ENCODE measurements at places on chromosomes 1 and 21.

- DNase-seq: no peak
Observed at GRCh38 chr21:14697769-14698168, 151.7 kb upstream of the SAMSN1 start.

GRCh38 chr1:29436181-29436785 lies 200.0 kb downstream of the PTPRU start:
- DNase-seq: no peak

GRCh38 chr1:205247130-205247921 lies 19.6 kb downstream of the TMCC2 start:
- no peak for DNase-seq

- no peak for DNase-seq
Observed at GRCh38 chr1:152348447-152348846, 11.4 kb downstream of the FLG2 start.

GRCh38 chr1:30461640-30462039 lies 261.7 kb downstream of the MATN1 start:
- DNase-seq: no peak

- DNase-seq: no peak
Observed at GRCh38 chr1:51341876-51342496, 11.6 kb upstream of the TTC39A start.

DNA sequence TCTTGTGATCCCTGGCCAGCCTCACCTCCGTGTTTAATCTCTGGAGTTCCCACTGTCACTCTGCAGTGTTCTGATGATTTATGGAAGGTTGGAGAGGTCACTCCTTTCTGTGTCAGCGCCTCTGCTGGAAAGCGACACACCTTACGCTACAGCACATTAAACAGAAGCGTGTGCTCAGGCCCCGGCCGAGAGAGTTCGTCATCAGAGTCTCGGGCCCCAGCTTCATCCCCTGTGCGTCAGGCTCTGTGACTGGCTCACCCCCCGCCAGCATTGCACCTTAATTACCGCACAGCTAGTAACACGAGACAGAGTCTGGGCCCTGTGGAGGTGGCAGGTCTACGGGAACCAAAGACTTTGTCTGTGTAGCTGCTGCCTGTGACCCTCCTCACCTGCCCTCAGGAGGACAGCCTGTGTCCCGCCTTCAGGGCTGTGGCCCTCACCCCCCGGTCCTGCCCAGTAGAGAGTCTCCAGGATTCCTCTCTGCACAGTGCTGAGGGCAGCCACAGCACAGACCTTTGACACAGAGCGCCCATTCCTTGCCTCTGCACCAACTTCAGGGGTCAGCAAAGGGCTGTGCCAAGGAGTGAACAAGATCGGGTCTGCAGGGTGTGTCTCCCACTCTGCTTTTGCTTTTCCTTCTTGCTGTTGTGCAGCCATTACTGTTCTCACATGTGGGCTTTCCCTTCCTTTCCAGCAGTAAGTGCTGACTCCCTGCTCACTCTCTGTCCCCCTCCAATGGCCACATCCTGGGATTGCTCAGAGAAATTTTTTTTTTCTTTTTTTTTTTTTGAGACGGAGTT lies 157.6 kb downstream of the PGBD5 start:
- no peak for DNase-seq

GRCh38 chr1:70633004-70633403 lies 221.9 kb downstream of the CTH start:
- no peak for DNase-seq

- DNase-seq: no peak
Observed at GRCh38 chr1:24901791-24902470, 28.1 kb downstream of the RUNX3 start.

- no peak for DNase-seq
Observed at GRCh38 chr1:170471398-170472053, 60.4 kb upstream of the GORAB start.

- DNase-seq: no peak
Observed at GRCh38 chr1:76230842-76231281, 156.3 kb downstream of the ST6GALNAC3 start.

- no peak for DNase-seq
Observed at GRCh38 chr1:213864091-213864490, 123.7 kb upstream of the PROX1 start.

GRCh38 chr1:15282810-15283474 lies 35.9 kb downstream of the FHAD1 start:
- no peak for DNase-seq

- no peak for DNase-seq
Observed at GRCh38 chr1:68464891-68465290, 15.1 kb upstream of the RPE65 start.

GRCh38 chr1:186828611-186829454 lies at the start of gene PLA2G4A:
Gene PLA2G4A, plus strand, starts transcription at chr1:186828949. Its CDS starts 25,406 bp downstream, at chr1:186854355.
- peak; percentile 15 for DNase-seq

GRCh38 chr1:150557065-150557600 lies 7.9 kb downstream of the ADAMTSL4 start:
- DNase-seq: no peak

DNA sequence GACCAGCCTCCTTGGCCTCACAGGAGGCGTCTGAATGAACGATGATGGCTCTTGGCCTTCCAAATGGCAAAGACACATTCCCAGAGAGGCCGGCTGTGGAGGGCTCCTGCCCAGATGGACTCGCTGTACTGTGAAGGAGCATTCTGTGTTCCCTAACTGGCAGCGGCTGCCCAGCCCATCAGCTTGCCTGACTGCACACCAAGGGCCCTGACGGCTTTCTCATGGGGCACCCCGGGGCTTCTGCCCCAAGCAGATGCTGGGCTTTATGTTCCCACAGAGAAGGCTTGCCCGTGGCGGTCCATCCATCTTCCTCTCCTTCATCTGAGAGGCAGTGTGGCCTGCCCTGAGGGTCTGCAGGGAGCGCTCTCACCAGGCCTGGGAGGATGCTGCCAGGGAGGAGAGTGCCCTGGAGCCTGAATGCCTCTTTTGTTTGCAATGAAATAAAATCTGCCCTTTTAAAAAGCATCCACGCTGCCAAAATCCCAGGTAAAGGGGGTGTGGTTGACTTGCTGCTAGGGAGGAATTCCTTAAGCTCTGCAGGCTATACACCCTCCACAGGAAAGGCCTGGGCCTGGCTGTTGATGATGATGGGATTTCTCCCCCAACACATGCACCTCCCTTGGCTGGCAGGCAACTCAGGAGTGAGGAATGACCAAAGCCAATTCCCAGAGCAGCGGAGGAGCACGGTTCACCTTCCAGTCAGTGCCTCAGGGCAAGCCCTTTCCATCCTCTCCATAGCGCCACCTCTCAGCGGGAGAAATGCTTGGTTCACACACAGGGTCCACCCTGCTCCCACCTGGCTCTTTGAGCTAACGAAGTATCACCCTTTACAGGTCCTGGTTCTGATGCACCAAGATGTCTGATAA lies 84.6 kb upstream of the SSX2IP start:
- DNase-seq: no peak

DNA sequence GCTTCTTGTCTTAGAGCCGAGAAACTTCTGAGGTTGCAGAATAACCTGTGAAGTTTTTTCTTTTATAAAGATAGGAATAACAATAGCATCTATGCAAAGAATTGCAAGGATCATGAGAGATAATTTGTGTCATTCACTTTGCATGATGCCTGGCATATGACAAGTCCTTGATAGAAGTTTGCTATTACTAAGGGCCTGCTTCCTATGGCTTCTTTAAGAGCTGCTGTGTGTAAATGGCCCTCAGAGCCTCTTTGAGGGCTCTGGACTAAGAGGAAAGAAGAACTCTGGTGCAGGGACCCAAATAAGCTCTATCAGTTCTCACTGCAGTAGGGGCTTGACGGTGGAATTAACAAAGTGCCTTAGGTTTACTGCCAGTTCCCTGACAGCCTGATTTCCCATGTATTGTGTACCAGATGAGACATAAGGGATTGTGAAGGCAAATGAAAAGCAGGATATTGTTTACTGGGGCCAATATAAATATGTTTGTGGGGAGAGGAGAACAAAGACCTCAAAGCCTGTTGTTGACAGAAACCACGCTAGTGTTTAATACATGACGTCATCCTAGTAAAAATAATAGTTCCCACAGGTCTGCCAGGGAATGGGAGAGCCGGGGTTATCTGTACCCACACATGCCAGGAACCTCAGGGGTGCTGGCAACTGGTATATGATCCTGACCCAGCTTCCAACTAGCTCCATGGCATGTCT lies 131.2 kb upstream of the UBE2U start:
- DNase-seq: no peak

- DNase-seq: no peak
Observed at GRCh38 chr1:227372726-227373130, 54.4 kb upstream of the CDC42BPA start.

DNA sequence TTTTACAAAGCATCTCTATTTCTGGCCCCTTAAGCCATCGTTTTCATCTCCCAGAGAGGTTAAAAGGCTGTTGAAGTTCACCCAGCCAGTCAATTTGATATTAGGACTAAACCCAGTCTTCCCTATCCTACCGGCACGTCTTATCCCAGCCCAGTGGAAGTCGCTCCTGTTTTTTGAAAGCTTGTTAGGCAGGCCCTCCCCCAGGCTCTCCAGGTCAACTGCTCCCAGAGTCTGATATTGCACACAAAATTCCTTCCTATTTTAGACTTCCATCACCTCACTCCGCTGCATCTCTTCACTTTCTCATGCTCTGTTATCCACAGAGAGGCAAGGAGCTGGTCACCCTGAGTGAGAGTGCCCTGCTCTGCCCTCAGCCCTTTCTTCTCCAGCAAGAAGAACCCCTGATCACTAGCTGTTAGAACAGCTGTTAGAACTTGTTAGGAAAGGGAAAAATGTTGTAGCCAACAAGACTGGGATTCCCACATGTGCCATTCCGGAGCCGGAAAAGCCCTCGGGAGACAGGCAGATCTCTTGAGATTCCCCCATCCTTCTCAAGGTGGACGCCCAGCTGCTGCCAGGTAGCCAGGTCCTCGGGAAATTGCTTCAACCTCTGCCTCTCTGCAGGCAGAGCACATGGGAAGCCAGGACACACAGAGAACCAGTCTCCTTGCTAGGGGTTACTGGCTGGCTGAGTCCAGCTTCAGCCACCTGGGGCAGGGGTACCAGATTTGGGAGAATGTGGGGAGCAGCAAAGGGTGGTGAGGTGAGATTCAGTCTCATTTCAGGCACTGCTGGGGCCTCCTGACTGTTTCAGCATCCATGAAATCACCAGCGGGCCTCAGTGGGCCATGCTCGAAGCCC lies 25.7 kb downstream of the PLXNA2 start:
- no peak for DNase-seq

- DNase-seq: no peak
Observed at GRCh38 chr1:228072658-228073043, 9.9 kb upstream of the ARF1 start.

GRCh38 chr1:119805247-119805646 lies 6.0 kb downstream of the REG4 start:
- DNase-seq: no peak

GRCh38 chr1:240559781-240560180 lies 52.2 kb downstream of the GREM2 start:
- no peak for DNase-seq

- DNase-seq: peak; percentile 49
Observed at GRCh38 chr1:65253800-65254319, 55.5 kb upstream of the DNAJC6 start.

Data from activated CD4-positive, alpha-beta T cell treated with anti-CD3 and anti-CD28 coated beads, Interleukin-2, amount 50 U/mL, for 16 hours (primary cell).